Prostate gland (tissue), 2 donors: ENCODE measurements at places on chromosomes 4 and X. TPM values are rescaled to one million over a fixed set of nuclear protein-coding genes. Genes with fewer than 3 reads are reported as not detected.

DNA sequence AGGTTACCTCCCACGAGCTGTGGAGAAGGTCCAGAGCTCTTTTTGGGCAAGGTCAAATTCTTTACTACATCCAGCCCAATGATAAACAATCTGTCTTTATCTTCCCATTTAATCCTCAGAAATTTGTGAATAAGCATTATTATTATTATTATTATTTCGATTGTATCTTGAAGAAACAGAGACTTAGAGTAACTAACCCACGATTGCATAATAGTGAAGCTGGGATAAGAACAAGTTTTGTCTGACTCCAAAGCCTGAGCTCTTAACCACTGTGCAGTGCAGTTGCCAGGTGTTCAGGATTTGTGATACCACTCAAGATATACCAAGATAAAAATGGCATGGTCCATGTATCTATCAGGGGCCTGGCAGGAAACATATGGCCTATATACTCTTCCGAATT is 166.5 kb upstream of the LDB2 start:
- DNase-seq = no peak

PAGE2 gene
- total RNA-seq = 12.8 TPM

GRCh38 chr4:38132107-38132673 is 172.0 kb downstream of the PTTG2 start:
- no peak overlapping the region for H3K4me3 ChIP-seq
- H3K27me3 ChIP-seq = no peaks in the 10 kb centered on the region
- DNase-seq = no peak
- H3K4me1 ChIP-seq = no peaks in the 10 kb centered on the region

HSD17B10 gene
- total RNA-seq = 83.4 TPM

CXCL5 gene
- 0.14 TPM for total RNA-seq

GRCh38 chrX:80812176-80812575 is 2.5 kb upstream of the BRWD3 start:
- no peaks in the 10 kb centered on the region for H3K27me3 ChIP-seq
- no peak overlapping the region for H3K4me3 ChIP-seq
- no peaks in the 10 kb centered on the region for H3K36me3 ChIP-seq
- no peaks in the 10 kb centered on the region for H3K4me1 ChIP-seq
- H3K27ac ChIP-seq = no peak overlapping the region

- DNase-seq = no peak
- H3K36me3 ChIP-seq = no peaks in the 10 kb centered on the region
- H3K27me3 ChIP-seq = no peaks in the 10 kb centered on the region
- no peak overlapping the region for H3K27ac ChIP-seq
Measured at GRCh38 chrX:13334491-13334890, 14.6 kb upstream of the ATXN3L start.

DNA sequence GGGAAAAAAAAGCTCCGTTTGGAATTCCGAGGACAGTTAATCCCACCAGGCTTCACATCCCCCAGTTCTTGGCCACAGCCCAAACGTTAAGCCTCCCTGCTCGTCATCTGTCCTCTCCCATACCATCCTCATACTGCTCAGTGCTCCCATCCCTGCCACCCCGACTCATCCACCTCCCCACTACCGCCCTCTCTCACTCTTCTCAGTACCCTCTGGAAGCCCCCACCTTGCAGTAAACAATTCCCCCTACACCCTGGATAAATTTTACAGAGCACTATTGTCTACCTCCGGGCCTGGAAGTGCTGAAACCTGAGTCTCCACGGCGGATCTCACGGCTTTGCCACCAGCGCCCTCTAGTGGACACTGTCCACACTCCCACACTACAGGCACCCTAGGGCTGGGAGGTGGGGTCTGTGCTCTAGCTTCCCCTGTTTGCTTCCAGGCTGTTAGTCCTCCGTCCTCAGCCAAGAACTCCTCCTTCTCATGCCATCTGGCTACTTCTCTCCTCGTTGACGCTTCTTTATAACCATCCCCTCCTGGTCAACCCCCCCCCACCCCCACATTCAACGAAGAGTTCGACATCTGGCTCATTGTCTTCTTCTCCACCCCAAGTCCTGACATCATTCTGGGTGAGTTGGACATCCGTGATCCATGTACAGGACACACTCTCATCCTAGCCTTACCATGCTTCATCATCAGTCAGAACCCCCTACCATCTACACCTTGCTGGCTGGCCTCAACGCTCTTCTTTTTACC is 54.5 kb downstream of the RTL9 start:
- no peaks in the 10 kb centered on the region for H3K4me1 ChIP-seq
- peak; percentile 41 for DNase-seq
- H3K27ac ChIP-seq = no peak overlapping the region
- no peaks in the 10 kb centered on the region for H3K36me3 ChIP-seq
- no peak overlapping the region for H3K4me3 ChIP-seq

- H3K27ac ChIP-seq = no peak overlapping the region
- no peaks in the 10 kb centered on the region for H3K36me3 ChIP-seq
- no peaks in the 10 kb centered on the region for H3K4me1 ChIP-seq
- DNase-seq = peak; percentile 50
Measured at GRCh38 chr4:25767877-25768725, 94.7 kb downstream of the SEL1L3 start.
